Astrocyte of the hippocampus (primary cell): ENCODE measurements at places on chromosomes 12 and 14.
A peak's percentile ranks its signal among the peaks of the same experiment; 100 is the strongest.

GRCh38 chr12:26740991-26741390 lies 92.0 kb downstream of the ITPR2 start:
- no peak for DNase-seq

- DNase-seq, result peak; percentile 44
Measured at GRCh38 chr14:20427231-20428009, 8.5 kb downstream of the KLHL33 start.

- DNase-seq, result peak; percentile 46
Measured at GRCh38 chr12:15757553-15758255, 31.5 kb downstream of the EPS8 start.

GRCh38 chr12:57171668-57172067 lies 24.2 kb upstream of the LRP1-AS start:
- DNase-seq, result peak; percentile 29

DNA sequence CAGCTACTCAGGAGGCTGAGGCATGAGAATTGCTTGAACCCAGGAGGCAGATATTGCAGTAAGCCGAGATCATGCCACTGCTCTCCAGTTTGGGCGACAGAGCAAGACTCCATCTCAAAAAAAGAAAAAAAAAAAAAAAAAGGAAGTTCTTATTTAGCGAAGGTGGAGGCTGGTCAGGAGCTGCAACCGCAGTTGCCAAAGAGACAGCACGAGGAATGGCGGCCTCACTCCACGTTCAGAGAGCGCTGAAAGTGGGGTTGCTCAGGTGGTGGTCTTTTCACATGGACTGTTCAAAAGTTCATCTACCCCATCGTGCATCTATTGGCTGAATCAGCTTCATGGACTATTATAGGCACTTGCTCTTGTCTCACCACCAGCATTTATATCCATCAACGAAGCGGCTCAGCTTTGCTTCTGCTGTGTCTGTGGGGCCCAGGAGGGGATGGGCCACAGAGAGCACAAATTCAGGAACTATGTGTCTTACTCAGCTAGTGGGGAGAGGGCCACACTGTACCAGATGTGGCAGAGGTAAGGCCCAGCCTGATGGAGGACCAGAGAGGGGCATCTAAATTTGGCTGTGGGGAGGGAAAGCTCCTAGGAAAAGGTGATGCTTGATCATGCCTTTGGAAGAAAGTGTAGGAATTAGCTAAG lies 27.3 kb downstream of the SLC25A47 start:
- no peak for DNase-seq

- peak; percentile 21 for DNase-seq
Measured at GRCh38 chr12:93944201-93944600, 204.2 kb upstream of the PLXNC1 start.

GRCh38 chr14:106051796-106052195 lies 525.4 kb downstream of the TMEM121 start:
- DNase-seq, result no peak

DNA sequence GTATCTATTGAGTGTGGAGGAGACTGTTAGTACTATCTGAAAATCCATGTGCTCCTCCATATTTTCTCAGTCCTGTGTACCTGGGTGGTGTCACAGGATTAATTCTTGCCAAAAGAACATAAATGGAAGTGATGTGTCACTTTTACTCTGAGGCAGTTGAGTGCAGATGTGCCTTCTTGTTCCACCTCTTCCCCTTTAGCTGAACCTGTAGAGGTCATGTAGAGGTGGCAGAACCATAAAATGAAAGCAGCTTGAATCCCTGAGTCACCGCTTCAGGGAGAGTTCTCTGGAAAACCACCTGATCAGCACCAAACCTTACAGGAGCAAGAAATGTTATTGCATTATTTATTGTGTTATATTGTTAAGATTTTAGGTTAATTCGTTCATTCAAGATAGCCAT lies 14.7 kb upstream of the SLC25A3 start:
- peak; percentile 13 for DNase-seq

GRCh38 chr12:49803693-49804450 lies 24.3 kb downstream of the NCKAP5L start:
- DNase-seq, result no peak

GRCh38 chr12:57936513-57936883 lies 4.9 kb upstream of the ATP23 start:
- DNase-seq, result no peak

DNA sequence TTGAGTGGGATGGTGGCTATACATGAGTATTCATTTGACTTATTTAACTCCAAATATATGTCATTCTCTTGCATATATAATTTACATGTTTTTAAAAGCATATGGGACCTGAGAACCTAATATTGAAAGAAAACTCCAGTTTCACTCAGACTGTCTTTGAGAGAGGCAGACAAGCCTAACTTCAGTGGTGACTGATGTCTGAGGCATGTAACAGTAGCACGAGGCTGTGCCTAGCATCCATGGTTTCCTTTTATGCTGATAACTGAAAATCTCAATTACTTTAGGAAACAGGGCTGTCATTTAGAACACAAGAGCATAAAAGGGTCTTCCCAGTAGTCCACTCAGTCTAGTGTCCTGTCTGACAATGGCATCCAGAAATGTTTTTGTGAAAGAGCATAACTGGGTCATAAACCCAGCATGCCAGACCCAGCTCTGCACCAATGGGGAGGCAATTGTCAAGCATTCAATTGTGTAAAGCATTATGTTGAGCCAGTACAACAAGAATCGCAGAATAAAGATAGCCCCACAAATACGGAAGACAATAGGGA lies 24.3 kb downstream of the MAPK1IP1L start:
- DNase-seq, result peak; percentile 64

DNA sequence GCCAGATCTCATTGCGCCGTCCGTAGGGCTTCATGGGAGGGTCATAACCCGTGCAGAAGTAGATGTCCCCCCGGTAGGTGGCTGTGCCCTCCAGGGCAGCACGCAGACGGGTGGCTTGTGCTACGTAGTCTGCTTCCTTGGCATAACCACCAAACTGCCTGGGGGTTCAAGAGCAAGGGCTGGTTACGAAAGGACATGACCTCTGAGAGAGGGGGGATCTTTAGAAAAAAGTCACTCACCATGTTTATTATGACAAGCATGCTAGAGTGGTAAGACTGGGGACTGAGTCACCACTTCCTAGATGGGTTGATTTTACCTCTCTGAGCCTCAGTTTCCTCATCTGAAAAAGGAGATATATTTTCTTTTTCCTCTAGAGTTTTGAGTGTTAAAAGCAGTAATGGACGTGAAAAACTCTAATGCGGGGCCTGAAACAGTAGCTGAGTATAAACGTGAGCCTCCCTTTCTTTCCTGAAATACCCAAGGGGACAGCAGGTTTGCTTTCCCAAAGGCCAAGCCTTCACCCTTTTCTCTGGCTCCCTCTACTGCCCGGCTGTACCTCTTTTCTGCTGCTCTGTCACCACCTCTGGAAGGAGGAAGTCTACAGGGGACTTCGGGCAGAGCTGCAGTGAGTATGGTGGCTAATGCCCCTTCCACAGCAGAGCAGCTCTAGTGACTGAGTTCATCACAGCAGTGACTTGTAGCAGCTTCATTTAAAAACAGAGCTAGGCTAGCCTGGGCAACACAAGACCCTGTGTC lies 23.5 kb upstream of the GPRC5D start:
- DNase-seq, result peak; percentile 65

GRCh38 chr14:74697976-74698375 lies 14.9 kb downstream of the AREL1 start:
- no peak for DNase-seq

DNA sequence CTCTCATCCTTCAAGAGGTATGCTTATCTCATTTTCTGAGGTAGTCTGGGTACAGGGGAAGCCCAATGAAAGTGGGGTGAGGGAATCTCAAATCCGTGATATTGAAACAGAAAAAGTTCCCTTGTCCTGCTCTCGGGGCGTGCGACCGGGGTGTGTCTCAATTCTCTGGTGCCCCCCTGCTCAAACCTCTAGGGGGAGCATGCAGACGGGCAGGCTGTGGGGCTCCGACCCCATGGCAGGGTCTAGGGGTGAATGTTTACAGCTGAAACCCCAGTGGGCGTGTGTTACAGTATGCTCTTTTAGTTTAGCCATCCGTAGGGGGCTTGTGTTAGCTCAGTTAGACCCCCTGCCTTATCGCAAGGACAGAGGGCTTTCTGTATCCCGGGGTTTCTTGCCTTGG lies 68.7 kb downstream of the PTPRQ start:
- DNase-seq, result no peak

DNA sequence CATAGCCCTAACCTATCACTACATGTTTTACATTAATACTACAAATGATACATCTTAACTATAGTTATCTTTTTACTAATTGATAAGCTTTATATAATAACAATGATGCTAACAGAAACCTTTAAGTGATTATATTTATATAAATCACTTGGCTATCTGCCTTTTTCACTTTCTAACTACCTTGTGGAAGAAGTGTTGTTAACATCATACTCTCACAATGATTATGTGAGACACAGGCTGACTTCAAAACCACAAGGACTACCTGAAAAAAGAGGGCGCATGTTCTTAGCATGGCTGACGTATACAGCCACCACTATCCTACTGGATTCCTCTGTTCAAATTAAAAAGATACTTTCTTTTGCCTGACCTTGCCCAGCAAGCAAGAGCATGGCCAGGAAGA lies 135.3 kb upstream of the SOX5 start:
- no peak for DNase-seq

DNA sequence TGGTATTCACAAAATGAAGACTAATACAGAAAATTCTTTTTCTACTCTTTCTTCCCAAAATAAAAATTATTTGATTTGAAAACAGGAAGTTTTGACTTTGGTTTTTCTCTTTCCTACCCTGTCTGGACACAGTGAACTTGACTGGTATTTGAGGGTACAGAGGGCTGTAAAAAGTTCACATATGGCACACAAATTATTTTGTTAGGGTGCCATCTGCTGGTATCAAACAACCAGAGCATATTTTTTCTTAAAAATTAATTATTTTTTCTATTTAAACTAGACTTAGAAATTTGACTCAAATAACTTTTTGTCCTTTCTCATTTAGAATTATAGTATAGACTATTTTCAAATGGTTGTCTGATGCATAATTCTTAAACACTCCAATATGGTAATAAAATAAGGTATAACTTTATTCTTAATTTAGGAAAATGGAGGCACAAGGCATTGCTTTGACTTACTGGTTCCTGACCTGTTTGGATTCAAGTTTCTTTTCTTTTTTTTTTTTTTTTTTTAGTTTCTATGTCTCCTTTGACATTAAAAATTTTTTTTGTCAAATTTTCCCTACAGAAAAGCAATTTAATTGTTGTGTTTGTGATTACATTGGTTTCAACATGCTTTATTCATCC lies 390.6 kb downstream of the PRKD1 start:
- peak; percentile 55 for DNase-seq

GRCh38 chr12:52123487-52124186 lies 44.1 kb downstream of the SMIM41 start:
- DNase-seq, result no peak

DNA sequence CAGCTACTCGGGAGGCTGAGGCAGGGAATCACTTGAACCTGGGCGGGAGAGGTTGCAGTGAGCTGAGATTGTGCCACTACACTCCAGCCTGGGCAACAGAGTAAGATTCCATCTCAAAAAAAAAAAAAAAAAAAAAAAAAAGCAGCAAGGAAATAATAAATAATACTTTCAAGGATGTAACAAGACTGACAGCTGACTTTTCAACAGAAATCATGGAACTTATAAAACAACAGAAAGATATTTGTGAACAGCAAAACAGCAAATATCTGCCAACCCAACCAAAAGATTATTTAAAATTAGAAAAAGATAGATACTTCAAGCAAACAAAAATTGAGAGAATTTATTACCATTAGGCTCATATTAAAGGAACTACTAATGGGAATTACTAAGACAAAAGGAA lies 115.1 kb downstream of the TSHR start:
- no peak for DNase-seq

- DNase-seq, result no peak
Measured at GRCh38 chr12:114688256-114688845, 4.4 kb upstream of the TBX3 start.

GRCh38 chr12:6613776-6614512 lies 6.8 kb upstream of the CHD4 start:
- peak; percentile 95 for DNase-seq

DNA sequence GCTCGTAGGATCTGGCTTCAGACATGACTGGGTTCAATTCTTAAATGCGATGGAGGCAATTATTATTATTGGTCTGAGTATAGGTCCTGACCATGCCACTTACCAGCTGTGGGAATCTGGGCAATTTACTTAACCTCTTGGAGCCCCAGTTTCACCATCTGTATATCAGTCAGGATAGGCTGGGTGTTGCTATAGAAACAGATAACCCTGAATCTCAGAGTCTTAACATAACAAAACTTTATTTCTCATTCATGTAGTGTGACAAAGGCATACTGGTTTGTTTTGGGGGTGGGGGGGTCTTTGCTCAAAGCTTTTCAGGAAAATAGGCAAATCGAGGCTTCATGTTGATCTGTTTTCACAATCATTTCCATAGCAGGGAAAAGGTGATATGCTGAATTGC lies 199.6 kb upstream of the SRRM4 start:
- no peak for DNase-seq
